ENCODE measurements at places on chromosomes 3 and 15.
A peak's percentile ranks its signal among the peaks of the same experiment; 100 is the strongest.

- no peak for DNase-seq
These were observed 56.9 kb upstream of the PDZRN3 start for GRCh38 chr3:73681610-73682009.

- DNase-seq: no peak
These were observed 314.1 kb upstream of the TGFBR2 start for GRCh38 chr3:30292192-30292893.

- peak; percentile 67 for DNase-seq
These were observed 147.7 kb downstream of the VGLL4 start for GRCh38 chr3:11495948-11496557.

DNA sequence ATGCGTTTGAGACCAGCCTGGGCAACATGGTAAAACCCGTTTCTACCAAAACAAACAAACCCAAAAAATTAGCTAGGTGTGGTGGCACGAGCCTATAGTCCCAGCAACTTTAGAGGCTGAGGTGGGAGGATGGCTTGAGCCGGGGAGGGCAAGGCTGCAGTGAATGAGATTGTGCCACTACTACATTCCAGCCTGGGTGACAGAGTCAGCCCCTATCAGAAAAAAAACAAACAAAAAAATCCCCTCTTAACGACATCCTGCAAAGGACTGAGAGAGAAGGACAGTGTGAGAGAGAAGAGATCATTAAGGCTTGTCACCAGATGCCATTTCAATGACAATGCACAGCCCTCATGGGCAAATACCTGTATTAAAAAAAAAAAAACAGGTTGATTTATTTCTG is 266.7 kb upstream of the ATP10A start:
- no peak for DNase-seq

DNA sequence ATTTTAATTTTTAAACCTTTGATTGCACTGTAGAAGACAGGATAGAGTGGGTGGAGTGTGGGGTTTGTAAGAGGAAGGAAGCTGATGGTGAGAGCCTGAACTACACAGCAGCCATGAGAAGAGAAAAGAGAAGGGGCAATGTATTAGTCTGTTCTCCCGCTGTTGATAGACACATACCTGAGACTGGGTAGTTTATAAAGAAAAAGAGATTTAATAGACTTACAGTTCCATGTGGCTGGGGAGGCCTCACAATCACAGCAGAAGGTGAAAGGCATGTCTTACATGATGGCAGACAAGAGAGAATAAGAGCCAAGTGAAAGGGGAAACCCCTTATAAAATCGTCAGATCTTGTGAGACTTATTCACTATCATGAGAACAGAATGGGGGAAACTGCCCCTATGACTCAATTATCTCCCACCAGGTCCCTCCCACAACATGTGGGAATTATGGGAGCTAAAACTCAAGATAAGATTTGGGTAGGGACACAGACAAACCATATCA is 37.3 kb downstream of the STARD5 start:
- DNase-seq: no peak

DNA sequence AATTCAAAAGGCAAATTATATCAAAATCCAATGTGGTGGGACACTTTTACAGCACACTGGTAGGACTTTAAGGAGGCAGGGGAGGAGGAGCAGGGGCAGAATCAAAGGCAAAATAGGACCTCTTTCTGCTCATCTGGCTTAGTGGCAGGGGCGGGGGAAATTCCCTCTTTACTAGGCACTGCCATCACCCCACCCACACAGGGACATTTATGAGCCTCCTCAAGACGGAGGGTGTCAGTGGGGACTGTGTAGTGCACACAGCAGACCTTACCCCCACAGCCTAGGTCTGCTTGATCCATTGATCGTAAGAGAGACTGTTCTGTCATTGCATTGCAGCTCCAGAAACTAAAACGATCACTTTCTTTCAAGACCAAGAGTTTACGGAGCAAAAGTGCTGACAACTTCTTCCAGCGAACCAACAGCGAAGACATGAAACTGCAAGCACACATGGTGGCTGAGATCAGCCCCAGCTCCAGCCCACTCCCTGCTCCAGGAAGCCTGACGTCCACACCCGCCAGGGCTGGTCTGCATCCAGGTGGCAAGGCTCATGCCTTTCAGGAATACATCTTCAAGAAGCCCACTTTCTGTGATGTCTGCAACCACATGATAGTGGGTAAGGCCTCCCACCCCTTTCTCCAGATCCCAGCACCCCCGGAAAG is 62.9 kb downstream of the STAC start:
- DNase-seq: no peak

- DNase-seq: no peak
These were observed 86.9 kb upstream of the PRTG start for GRCh38 chr15:55829826-55830225.

- no peak for DNase-seq
These were observed 105.1 kb downstream of the OXSM start for GRCh38 chr3:25895031-25895430.

DNA sequence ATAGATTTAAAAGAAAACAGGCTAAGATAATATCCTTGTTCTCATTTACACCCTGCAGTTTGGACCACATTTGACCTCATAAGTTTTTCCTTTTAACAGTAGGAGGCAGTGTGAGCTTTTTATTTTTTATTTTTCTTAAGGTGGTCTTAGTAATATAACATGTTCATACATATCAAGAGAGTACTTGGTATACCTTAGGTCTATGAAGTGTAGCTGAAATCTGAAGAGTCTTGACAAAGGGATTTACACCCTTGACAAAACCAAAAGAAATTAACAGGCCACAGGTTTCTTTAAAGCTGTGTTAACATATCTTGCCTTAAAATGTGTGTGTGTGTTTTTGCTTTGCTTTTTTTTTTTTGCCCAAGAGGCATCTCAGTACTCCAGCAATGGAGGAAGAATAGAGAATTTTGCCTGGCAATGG is 3.2 kb downstream of the RAP2B start:
- DNase-seq: no peak

DNA sequence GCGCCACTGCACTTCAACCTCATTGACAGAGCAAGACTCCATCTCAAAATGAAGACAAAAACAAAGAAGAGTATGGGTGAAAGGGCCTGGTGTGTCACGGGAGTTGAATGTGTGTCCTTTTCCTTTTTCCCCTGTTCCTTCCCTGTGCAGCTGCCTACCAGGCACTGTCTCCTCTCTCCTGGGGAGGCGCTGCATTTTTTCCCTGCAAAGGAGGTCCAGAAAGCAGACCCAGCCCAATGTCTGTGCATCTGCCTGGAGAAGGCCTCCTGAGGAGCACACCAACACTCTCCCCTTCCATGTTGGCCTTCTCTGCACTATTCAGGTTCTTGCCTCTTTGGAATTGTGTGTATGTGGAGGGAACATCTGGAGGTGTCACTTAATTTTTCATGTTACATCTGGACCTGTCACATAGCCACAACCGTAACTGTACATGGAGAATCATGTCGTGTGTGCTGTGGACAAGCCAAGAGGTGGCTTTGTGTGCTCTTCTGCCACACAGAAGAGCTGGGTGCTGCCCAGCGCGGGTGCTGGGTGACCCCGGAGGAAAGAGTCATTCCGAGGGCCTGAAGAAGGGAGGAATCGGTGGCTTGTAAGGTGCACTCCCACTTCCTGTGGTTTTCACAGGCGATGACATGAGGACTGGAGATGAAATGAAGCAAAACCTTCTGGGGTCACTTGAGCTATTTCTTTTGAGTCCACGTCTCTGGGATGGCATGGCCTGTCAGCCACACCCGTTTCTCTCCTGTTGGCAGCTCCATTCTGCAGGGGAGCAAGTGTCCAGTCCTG is 46.5 kb upstream of the CGNL1 start:
- no peak for DNase-seq

DNA sequence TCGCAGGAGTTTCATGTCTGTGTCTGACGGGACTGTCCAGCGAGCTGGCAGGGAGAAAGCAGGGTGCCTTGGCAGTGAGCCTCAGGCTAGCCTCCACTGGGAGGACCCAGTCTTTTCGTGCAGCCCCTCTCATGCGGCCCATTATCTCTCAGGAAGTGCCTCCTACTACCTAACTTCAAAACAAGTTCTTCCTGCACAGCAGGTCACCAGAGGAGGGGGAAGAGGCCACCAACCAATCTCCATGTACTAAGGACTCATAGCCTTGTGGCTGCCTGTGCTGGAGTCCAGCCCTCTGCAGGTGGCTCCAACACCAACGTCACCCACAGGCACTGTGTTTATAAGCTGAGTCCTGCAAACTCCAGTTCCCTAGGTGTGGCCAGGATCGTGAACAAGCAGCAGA is 4.8 kb downstream of the VIPR1 start:
- DNase-seq: no peak

DNA sequence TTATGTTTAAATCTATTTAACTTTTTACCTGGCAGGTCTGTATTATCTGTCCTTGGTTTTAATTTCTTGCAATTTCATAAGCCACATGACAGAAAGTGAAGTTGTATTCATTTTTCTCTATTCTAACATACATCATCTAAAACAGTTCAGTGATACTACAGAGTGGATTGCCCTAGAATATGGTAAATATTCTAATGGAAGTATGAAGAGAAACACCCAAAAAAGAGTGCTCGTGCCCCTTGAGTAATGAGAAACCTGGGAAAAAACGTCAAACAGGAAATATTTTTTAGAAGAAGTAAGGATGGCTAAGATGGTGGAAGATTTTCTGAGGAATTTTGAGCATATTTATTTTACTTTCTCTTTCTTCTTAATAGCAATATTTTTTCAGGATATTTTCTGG is 261.1 kb upstream of the CBLB start:
- DNase-seq: no peak

- DNase-seq: no peak
These were observed 80.6 kb upstream of the EIF1B start for GRCh38 chr3:40228792-40229350.

- DNase-seq: no peak
These were observed 36.9 kb downstream of the SENP8 start for GRCh38 chr15:72155003-72155621.

DNA sequence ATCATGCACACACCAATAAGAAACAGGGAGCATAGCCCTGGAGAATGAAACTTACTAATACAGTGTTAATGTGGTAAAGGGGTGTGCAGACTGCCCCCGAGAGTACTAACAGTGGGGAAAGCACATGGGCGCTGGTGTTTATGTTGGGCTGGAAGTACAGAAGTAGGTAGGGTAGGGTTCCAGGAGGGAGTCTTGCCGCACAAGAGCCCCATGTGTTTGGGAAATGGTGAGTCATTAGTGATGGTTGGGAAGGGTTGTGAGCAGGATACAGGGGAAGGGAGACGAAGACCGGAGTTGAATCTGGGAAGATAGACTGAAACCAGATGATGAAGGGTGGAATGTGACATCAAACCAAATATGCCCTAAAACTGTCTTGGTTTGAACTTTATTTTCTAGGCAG is 117.1 kb downstream of the THSD4 start:
- DNase-seq: no peak

GRCh38 chr15:64847448-64847847 is 5.7 kb downstream of the PLEKHO2 start:
- no peak for DNase-seq

- DNase-seq: no peak
These were observed 42.2 kb downstream of the CHDH start for GRCh38 chr3:53803816-53804695.

- DNase-seq: no peak
These were observed 37.1 kb downstream of the GASK1A start for GRCh38 chr3:43015991-43016865.

DNA sequence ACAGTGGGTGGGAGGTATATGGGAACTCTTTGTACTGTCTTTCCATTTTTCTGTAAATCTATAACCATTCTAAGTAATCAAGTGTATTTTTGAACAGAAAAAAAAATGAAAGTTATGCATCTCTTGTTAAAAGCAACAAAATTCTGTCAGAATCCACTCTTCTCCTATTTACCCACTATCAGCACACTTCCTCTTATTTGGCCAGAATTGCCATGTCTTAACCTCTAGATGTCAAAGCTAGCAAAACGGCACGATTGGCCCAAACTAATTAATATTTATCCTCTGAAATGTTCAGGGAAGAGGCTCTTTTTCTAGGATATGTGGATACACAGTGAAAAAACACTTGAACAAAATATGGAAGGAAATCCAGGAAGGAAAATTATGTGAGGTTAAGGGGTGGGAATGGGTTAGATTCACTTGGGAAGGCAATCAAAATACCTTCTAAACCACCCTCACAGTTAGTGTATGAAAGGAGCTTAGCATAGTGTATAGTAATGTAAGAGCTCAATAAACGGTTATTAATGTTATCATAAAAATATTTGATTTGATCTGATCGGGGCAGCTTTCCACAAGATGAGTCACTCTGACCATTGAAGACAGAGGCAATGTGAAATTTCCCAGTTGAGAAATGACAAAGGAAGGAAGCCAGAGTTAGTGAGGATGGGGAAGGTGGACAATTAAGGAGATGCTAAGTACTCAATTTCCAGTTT is 20.1 kb upstream of the TGFBR2 start:
- no peak for DNase-seq

- no peak for DNase-seq
These were observed 43.9 kb downstream of the GABRA5 start for GRCh38 chr15:26910715-26911114.

GRCh38 chr3:134004841-134005240 is 24.9 kb downstream of the SLCO2A1 start:
- no peak for DNase-seq

GRCh38 chr3:79038057-79038456 is 729.7 kb downstream of the ROBO1 start:
- DNase-seq: no peak

DNA sequence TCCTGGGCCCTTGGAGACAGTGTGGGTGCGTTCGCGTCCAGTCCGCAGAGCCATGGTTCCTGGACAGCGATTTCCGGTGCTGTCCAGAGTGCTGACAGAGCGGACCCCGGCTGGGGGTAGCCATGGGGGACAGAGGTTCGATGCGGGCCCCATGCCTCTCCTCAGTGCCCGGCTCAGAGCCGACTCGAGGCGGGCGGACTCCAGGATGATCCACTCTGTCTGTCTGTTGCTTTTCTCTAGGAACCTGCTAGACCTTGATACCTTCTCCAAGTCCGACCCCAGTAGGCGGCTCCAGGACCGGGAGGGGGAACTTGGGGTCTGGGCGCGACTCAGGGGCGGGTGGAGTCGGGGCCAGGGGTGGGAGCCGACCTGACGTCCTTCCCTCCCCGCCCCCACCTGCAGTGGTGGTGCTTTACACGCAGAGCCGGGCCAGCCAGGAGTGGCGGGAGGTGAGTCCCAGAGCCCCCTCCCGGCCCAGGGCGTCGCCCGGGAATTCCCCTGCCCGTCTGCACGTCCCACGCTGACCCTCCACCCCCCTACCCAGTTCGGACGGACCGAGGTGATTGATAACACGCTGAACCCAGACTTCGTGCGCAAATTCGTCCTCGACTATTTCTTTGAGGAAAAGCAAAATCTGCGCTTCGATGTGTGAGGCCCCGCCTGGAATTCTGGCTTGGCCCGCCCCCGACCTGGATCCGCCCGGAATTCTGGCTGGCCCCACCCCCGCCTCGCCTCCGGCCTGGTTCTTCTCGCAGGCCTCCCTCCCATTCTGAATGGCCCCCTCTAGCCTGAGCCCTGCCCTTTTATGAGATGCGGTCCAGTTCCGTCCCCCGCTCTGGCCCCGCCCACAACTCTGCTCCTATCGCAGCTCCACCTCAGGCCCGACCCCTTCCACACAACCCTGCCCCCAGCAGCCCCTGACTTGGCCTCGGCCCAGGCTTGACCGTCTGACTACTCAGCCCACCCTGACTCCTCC is 1.0 kb downstream of the CPNE9 start:
- DNase-seq: peak; percentile 63

Data from neuronal stem cell (in vitro differentiated cells).